ENCODE measurements at places on chromosomes 6 and 20.

GRCh38 chr6:131877999-131878789, 70.4 kb downstream of the ENPP1 start:
- no peak for DNase-seq

GRCh38 chr6:33367009-33367714, 24.5 kb upstream of the KIFC1 start:
- DNase-seq, result no peak

DNA sequence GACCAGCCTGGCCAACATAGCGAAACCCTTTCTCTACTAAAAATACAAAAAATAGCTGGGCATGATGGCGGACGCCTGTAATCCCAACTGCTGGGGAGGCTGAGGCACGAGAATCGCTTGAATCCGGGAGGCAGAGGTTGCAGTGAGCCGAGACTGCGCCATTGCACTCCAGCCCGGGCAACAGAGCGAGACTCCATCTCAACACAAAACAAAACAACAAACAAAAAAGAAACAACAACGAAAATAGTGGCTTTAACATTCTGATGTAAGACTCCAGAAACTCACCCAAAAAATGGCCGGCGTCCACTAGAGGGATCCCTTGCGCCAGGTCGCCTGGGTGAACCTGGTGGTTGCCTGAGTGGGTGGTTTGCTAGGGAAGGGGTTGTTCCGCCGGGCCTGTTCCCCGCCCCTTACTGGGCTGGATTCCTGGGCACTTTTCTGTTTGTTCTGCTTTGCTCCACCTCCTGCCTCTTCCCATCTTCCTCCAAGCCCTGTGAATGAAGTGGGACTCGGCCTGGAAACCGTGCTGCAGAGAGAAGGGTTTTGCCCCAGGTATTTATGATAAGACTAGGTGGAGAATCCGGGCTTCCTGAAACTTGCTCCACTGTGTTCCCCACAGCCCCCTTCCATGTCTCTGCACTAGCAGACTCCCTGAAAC, 1.5 kb downstream of the PABPC1L start:
- no peak for DNase-seq

- no peak for DNase-seq
Observed at GRCh38 chr6:4352322-4352669, 216.9 kb upstream of the ECI2 start.

GRCh38 chr6:17580518-17581048, 19.5 kb upstream of the FAM8A1 start:
- no peak for DNase-seq

- no peak for DNase-seq
Observed at GRCh38 chr6:145261758-145262157, 473.6 kb downstream of the EPM2A start.

- no peak for DNase-seq
Observed at GRCh38 chr6:154931711-154932424, 63.2 kb upstream of the TIAM2 start.

GRCh38 chr6:17583811-17584210, 16.3 kb upstream of the FAM8A1 start:
- no peak for DNase-seq

DNA sequence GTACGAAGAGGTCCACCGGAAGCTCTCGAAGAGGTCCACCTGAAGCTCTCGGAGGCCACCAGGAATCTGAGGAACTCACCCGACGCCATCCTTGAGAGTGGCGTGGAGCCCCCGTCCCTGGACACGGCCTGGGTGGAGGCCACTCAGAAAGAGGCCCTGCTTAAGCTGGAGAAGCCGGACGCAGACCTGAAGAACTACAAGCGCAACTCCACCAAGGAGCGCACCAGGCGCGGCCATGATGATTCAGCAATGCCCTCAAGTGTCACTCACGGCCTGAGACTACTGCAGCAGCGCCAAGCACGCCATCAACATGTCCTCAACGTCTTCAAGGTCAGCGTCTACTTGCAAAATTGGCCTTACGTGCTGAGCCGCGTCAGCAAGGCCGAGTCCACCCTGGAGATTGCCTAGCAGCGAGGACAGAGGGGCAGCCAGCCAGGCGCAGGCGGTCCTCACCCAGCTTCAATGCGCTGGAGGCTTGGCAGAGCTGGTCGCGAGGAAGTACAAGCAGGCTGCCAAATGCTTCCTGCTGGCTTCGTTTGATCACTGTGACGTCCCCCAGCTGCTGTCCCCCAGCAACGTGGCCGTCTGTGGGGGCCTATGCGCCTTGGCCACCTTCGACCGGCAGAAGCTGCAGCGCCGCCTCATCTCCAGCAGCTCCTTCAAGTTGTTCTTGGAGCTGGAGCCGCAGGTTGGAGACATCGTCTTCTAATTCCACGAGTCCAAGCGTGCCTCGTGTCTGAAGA, 7.7 kb upstream of the GJA10 start:
- no peak for DNase-seq

- no peak for DNase-seq
Observed at GRCh38 chr6:143804835-143805239, 38.3 kb upstream of the LTV1 start.

- no peak for DNase-seq
Observed at GRCh38 chr20:57678340-57678739, 31.5 kb downstream of the PMEPA1 start.

- no peak for DNase-seq
Observed at GRCh38 chr6:24951811-24952299, 16.1 kb upstream of the RIPOR2 start.

- no peak for DNase-seq
Observed at GRCh38 chr20:46963758-46964617, 69.3 kb downstream of the EYA2 start.

DNA sequence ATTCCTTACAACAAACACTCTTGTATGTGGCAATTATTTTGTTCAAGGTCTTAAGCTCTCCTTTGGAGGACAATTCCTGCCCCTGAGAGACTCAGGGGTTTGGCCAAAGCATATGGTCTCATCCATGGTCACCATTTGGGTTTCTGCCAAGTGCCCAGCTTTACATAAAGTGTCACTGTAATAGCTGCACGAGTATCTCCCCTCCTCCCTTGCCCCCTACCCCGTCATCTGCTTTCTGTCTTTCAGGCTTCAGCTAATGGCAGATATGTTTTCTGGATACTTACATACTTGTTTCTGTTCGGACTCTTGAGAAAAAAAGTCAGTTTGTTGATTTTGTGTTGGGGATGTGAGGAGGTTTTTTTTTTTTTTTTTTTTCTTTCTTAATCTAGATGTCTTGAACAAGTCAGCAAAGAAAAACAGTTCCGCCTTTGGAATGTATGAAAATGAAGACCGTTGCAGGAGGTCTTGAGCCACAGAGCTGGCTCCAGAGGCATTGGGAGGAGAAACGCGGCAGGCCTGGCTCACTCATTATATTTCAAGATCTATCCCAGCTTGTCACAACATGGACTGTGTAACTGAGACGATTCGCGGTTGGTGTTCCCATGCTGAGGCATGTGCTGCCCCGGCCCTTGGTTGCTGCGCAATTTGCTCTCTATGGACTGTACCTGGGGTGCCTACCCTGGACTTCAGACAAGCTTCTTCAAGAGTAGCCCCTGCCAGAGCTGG, 32.6 kb upstream of the STX16 start:
- DNase-seq, result no peak

GRCh38 chr6:57104336-57104735, 14.3 kb downstream of the ZNF451 start:
- no peak for DNase-seq

- DNase-seq, result no peak
Observed at GRCh38 chr6:109240370-109241084, 141.7 kb downstream of the CD164 start.

- no peak for DNase-seq
Observed at GRCh38 chr6:11025921-11026635, 18.0 kb downstream of the ELOVL2 start.

DNA sequence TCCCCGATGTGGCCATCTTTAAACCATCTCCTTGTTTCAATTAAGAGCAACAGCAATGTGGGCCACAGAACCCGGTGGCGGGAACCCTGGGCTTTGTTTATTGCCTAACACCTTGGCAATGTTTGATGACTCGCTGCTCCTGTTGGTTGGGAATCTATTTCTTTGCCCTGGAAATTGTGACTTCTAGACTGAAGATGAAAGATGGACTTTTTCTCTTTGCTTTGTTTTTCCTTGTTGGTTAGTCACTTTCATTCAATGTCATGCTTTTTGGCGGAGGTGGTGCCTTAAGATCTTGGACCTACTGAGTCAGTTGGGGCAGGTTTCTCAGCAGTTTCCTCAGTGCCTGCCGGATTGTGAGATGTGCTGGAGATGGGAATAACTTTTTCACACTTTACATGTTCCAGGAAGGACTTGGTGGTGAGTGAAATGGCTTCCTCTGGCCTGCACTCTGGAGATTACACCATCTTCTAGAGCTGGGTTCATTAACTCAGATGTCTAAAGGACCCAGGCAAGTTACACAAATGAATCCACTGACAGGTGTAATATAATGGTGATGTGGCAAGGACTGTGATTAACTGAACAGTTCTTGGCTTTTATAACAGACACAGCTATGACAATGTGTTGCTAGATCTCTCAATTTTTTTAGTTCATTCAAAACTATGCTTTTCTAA, 56.3 kb downstream of the TSHZ2 start:
- DNase-seq, result no peak

GRCh38 chr6:9405369-9405768, 970.0 kb upstream of the SLC35B3 start:
- DNase-seq, result no peak

GRCh38 chr6:54717849-54718455, 128.6 kb upstream of the FAM83B start:
- DNase-seq, result no peak

DNA sequence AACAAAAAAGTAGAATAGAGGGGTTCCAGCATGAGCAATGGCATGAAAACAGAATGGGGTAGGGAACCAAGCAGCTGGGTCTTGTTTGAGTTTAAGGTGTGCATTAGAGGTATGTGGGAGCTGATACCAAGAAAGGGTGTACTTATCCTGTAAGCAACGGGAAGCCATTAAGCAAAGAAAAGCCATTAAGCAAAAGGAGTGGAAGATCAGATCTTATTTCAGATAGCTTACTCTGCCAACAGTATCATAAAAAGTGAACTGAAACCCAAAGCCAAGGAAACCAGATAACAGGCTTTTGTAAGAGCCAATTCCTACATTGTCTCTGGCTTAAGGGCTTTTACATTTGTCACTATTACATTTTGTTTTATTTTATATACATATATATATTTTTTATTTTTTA, 21.3 kb upstream of the BEND6 start:
- no peak for DNase-seq

GRCh38 chr20:63432577-63433325, 39.7 kb downstream of the KCNQ2 start:
- DNase-seq, result no peak

GRCh38 chr6:11491596-11492463, 45.7 kb upstream of the TMEM170B start:
- no peak for DNase-seq

- DNase-seq, result peak; percentile 40
Observed at GRCh38 chr20:36808317-36809257, 35.0 kb upstream of the DSN1 start.

DNA sequence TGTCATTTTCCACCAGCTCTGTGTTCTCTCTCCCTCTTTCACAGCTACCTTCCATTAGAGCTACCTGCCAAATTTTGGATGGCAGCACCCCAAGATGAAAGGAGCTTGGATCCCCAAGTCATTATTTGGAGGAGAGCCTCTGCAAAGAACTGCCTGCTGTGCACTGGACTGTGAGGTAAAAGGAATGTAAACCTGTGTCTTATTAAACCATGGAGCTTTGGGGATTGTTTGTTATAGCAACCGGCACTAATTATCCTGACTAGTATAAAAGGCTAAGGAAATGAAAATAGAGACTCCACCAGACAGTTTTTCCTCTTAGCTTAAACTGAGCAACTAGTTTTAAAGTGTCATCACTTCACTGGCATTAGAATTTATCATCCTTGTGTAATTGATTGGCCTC, 191.6 kb upstream of the DTNBP1 start:
- DNase-seq, result no peak

GRCh38 chr6:65638047-65638831, 68.8 kb downstream of the EYS start:
- no peak for DNase-seq

DNA sequence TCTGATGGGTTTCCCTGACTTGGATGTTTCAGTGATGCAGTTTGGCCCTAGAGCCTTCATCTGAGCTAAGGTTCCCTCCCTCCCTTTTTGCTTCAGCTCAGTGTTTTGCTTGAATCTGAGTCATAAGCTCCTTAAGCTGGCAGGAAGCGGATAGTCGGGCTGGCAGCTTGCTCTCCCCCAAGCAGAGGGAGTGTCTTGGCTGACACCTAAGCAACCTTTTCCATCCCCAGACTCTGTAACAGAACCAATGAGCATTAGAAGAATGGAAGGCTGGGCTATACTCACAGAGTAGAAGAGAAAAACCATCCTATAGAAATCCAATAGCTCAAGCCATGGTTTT, 98.3 kb downstream of the HAO1 start:
- DNase-seq, result no peak

DNA sequence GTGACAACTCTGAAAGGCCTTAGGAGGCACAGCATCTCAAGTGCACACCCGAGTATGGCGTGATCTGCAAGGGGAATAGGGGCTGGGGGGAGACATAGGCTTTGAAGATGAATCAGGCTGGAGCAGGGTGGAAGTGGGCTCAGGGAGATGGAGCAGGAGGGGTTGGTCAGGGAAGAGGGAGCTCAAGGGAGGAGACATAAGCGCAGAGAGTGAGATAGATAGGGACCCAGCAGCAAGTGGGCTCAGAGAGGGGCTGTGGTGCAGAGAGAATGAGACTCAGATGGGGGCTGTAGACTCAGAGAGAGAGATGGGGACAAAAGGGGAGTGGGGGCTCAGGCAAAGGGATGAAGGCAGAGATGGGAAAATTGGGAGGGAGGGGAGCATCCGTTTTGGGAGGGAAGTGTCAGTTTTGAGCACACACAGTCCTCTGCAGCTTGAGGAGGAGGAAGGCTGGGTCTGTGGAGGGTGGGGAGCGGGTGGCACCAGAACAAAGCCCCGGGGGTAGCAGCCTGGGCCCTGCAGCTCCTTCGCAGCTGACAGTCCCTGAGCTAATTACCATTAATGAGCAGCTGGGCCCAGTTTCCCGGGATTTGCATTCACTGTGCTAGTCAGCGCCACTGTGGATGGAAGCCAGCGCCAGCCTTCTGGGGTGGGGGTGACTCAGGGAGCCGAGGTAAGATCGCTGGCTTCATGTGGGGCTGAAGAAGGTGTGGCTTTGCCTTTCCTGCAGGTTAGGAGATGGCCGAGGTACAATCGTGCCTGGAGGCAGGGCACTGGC, 18.7 kb downstream of the SRXN1 start:
- DNase-seq, result no peak

DNA sequence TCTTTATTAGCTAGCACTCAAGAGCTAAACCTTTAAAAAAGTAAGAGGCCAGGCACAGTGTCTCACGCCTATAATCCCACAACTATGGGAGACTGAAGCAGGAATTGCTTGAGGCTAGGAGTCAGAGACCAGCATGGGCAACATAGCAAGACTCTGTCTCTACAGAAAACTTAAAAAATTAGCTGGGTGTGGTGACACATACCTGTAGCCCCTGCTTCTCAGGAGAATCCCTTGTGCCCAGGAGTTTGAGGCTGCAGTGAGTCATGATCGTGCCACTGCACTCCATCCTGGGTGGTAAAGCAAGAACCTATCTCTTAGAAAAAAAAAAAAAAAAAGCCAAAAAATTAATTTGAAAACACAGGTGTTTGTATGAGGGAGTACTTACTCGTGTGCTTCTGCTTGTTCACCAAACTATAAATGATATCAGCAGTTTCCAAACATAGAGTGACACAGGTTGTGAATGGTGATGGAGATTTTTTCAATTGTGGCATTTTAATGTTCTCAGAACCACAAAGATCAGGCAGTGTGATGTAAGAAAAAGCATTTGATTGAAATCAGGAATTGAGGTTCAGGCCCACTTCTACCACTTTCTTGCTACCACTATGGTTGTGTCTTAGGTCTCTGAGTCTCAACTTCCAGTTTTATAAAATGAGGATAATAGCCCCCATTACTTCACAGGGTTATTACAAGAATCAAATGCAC, 104.9 kb downstream of the FOXO3 start:
- DNase-seq, result no peak

Data from stimulated activated CD8-positive, alpha-beta memory T cell treated with anti-CD3 and anti-CD28 coated beads, Interleukin-4, amount 100 ng/mL, for 1 hour (primary cell).